Astrocyte (in vitro differentiated cells and primary cell): ENCODE measurements at places on chromosomes 7 and 10. TPM values are rescaled to one million over a fixed set of nuclear protein-coding genes. Genes with fewer than 3 reads are reported as not detected.

- DNase-seq: no peak
These were observed 28.8 kb upstream of the C10orf53 start for GRCh38 chr10:49650724-49651034.

DNA sequence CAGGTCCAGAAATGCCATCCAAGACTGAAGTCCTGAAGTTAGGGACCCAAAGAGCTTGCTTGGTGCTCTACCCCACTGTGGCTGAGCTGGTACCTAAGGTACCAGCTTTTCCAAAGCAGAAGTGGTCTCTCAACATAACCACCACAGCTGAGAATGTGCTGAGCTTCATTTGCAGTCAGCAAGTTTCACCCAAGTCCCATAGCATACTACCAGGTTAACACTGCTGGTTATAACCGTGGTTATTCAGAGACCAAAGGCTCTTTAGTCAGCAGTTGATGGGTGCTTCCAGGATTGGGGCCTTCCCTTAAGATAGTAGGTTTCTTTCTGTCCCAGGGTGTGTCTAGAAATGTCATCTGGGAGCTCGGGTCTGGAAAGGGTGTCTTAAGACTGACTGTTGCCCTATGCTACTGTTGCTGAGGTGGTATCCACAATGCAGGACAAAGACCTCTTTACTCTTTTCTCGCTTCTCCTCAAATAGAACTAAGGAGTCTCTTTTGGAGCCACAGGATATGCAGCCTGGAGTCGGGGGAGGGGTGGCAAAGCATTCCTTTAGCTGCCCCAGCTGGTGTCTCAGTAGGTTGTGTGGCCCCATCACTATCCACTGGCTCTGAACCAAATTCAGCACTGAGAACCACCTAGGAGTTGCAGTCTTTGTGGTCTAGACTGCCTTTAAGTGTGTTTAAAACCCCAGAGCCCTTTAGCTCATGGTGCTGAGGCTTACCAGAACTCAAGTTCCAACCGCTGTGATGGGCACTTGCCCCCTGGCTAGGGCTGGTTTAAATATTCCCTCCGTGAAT is 354.9 kb upstream of the SEMA3C start:
- DNase-seq: no peak

GRCh38 chr10:6305401-6306321 is 102.9 kb downstream of the PFKFB3 start:
- no peak for DNase-seq

GRCh38 chr7:921581-922333 is 32.7 kb downstream of the ADAP1 start:
- DNase-seq: no peak

ADAM12 gene
- total RNA-seq: 100 and 126 TPM in 2 replicates

AGAP3 gene
- total RNA-seq: 123 and 156 TPM in 2 replicates
